Renal pelvis (tissue), 12 donors: ENCODE measurements at places on chromosomes 5 and 9. TPM values are rescaled to one million over a fixed set of nuclear protein-coding genes. Genes with fewer than 3 reads are reported as not detected.

Gene CNTNAP3
- polyA plus RNA-seq = 5.4 TPM

Gene PDGFRB
- 137 TPM for polyA plus RNA-seq

Gene GARIN3
- not detected for polyA plus RNA-seq

Gene OR1J2
- not detected for polyA plus RNA-seq

Gene SLC45A2
- 0.50 TPM for polyA plus RNA-seq

Gene ZDHHC11B
- polyA plus RNA-seq = 7.9 TPM

Gene IFT74
- polyA plus RNA-seq = 40.9 TPM

Gene ANKDD1B
- 6.2 TPM for polyA plus RNA-seq

Gene CPLANE1
- polyA plus RNA-seq = 38.5 TPM

Gene LTC4S
- polyA plus RNA-seq = 6.7 TPM

Gene FAM221B
- 0.09 TPM for polyA plus RNA-seq

Gene FAM163B
- polyA plus RNA-seq = 0.33 TPM

Gene CDC42SE2
- 54.0 TPM for polyA plus RNA-seq

Gene CNTFR
- polyA plus RNA-seq = 31.6 TPM

Gene GLRA1
- not detected for polyA plus RNA-seq

Gene FBP2
- 0.18 TPM for polyA plus RNA-seq

Gene ROR2
- polyA plus RNA-seq = 20.6 TPM

Gene C5orf34
- 4.0 TPM for polyA plus RNA-seq

Gene C8G
- polyA plus RNA-seq = 0.83 TPM

Gene NPM1
- polyA plus RNA-seq = 1,545 TPM

Gene ZNG1C
- polyA plus RNA-seq = 23.3 TPM
